ENCODE measurements at places on chromosomes 5 and 9.
A peak's percentile ranks its signal among the peaks of the same experiment; 100 is the strongest.

GRCh38 chr5:25006734-25007133, 362.0 kb upstream of the CDH10 start:
- no peaks in the 10 kb centered on the region for H3K4me1 ChIP-seq
- no peaks in the 10 kb centered on the region for H3K36me3 ChIP-seq
- no peak overlapping the region for H3K27ac ChIP-seq
- DNase-seq: peak; percentile 64

GRCh38 chr5:106451998-106452397, 1218.7 kb downstream of the EFNA5 start:
- H3K27ac ChIP-seq: no peak overlapping the region
- H3K36me3 ChIP-seq: no peaks in the 10 kb centered on the region
- H3K4me1 ChIP-seq: peaks cover 7% of the 10 kb centered on the region
- DNase-seq: no peak
- no peaks in the 10 kb centered on the region for H3K27me3 ChIP-seq

DNA sequence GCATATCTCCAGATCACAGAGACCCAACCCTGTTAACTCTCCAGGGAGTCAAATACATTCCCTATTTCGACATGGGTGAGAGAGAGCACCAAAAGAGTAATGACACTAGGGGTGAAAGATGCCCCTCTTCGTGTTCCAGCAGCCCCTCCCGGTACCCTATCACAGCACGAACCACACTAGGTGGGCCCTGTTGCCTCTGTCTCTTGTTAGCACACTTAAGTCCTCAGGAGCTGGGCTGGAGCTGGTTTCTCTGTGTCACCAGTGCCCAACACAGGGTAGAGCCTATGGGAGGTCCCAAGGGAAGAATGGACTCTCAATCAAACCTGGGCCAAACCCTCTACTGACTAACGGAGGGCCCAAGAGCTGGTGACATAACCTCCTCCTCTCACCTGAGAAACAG, 1.2 kb downstream of the CDK20 start:
- peaks cover under 1% of the 10 kb centered on the region for H3K36me3 ChIP-seq
- H3K4me1 ChIP-seq: peaks cover 6% of the 10 kb centered on the region
- DNase-seq: no peak
- no peaks in the 10 kb centered on the region for H3K27me3 ChIP-seq
- peak overlapping the region; percentile 73 for H3K4me3 ChIP-seq

DNA sequence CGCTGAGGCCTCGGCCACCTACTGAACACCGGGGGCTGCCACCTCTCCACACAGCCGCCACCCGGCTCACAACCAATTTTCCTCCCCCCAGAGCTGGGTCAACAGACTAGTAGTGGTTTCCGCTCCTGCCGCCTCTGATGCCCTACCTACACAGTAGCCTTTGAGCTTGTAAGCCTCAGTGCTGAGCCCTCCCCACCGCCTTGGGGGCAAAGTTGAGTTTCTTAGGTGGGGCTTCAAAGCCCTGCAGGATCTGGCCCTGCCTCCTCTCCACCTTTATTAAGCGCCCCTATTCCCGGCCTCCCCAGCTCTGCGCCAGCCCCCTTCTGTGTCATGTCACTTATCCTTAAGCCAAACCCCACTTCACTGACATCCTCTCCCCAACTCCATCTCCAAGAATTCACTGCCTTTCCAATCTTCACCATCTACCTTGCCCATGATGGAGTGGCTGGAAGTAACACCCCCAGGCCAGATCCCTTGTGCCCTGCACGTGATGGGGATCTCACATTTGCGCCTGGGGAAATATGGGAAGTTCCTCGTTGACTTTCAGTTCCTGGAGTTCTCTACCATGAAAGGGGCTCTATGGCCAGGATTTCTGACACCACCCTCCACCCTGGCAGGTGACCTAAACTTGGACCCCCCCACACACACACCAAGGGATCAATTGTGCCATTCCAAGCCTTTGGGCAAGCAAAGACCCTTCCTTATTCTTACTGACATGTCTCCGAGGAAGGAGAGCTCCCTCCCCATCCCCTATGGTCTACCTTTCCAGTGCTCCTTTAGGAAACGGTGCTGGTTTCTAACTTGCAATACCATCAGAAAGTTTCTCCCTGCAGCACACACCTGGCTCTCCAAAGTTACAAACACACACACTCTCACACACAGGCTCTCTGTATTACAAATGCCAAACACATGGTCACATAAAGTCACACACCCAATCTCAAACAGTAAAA, 2.7 kb upstream of the CNTFR start:
- no peaks in the 10 kb centered on the region for H3K4me1 ChIP-seq
- H3K27me3 ChIP-seq: peaks cover 68% of the 10 kb centered on the region
- H3K27ac ChIP-seq: no peak overlapping the region
- no peak for DNase-seq
- no peaks in the 10 kb centered on the region for H3K36me3 ChIP-seq

- no peaks in the 10 kb centered on the region for H3K36me3 ChIP-seq
- no peak overlapping the region for H3K4me3 ChIP-seq
- peaks cover 4% of the 10 kb centered on the region for H3K4me1 ChIP-seq
- H3K27ac ChIP-seq: peak overlapping the region; percentile 67
Observed at GRCh38 chr5:100444961-100445360, 90.2 kb upstream of the FAM174A start.

DNA sequence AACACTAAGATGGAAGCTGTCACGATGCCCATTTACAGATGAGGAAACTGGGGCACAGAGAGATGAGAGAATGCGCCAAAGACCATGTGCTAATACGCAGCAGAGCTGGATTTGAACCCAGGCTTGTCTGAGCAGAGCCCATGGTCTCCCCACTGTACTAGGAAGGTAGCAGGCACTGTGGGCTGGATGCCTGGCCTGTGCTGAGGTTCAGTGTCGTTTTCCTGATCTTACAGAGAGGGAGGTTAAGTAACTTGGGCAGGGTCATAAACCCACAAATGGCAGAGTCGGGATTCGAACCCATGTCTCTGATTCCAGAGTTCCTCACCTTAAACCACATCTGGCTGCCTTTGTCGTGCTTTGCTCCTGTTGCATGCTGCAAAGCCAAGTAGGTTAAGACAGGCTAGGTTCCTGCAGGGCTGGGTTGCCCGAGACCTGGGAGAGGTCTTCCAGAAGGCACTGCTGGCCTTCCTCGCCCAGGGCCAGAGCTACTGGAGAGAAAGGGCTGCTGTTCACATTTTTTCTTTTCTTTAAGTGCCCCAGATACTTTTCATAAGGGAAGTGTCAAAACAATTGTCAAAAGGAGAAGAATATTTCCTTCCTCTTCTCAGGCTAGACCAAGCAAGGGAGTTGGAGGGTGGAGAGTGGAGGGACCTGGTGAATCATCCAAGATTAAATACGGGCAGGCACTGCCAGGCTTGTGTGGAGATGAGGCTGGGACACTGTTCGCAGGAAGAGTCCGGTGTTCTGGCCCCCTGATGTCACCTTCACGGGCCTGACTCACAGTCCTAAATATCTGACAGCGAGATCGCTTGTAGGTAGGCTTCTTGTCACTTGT, 3.2 kb downstream of the NEK6 start:
- no peaks in the 10 kb centered on the region for H3K27me3 ChIP-seq
- H3K4me3 ChIP-seq: peak overlapping the region; percentile 46
- peaks cover 5% of the 10 kb centered on the region for H3K36me3 ChIP-seq
- peaks cover 72% of the 10 kb centered on the region for H3K4me1 ChIP-seq
- peak; percentile 75 for DNase-seq

GRCh38 chr5:135225856-135226560, 173.0 kb downstream of the MACROH2A1 start:
- H3K4me1 ChIP-seq: peaks cover 7% of the 10 kb centered on the region
- no peaks in the 10 kb centered on the region for H3K36me3 ChIP-seq
- no peak overlapping the region for H3K27ac ChIP-seq
- DNase-seq: no peak

- no peak for DNase-seq
- H3K27ac ChIP-seq: no peak overlapping the region
- peaks cover 14% of the 10 kb centered on the region for H3K27me3 ChIP-seq
- H3K4me1 ChIP-seq: peaks cover 14% of the 10 kb centered on the region
Observed at GRCh38 chr5:170596482-170597044, 92.7 kb downstream of the KCNIP1 start.

GRCh38 chr5:134503937-134504437, 21.5 kb upstream of the JADE2 start:
- H3K36me3 ChIP-seq: no peaks in the 10 kb centered on the region
- H3K4me1 ChIP-seq: peaks cover 20% of the 10 kb centered on the region
- DNase-seq: peak; percentile 31
- no peaks in the 10 kb centered on the region for H3K27me3 ChIP-seq

DNA sequence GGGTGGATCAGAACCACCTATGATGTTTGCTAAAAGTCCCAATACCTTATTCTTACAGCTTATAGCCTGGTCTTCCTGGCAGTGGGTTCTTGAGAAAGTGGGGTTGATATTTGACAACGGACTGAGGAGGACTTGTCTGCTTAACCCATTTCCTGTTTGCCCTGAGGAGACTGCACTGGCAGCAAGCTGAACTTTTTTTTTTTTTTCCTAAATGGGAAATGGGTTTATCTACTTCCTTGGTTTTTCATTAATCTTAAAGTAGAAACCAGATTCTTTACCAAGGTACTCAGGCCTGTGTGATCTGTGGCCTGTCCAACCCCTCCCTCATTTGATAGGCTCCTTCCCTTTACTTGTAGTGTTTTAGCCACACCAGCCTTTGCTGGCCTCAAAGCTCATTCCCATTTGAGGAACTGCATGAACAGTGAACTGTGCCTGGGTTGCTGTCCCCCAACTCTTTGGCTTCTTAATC, 47.1 kb downstream of the C9orf57 start:
- H3K4me1 ChIP-seq: no peaks in the 10 kb centered on the region
- H3K4me3 ChIP-seq: no peak overlapping the region
- DNase-seq: no peak

GRCh38 chr5:113293975-113294310, 140.8 kb downstream of the TSSK1B start:
- no peak for DNase-seq
- no peaks in the 10 kb centered on the region for H3K36me3 ChIP-seq
- H3K27ac ChIP-seq: peak overlapping the region; percentile 68
- peaks cover 14% of the 10 kb centered on the region for H3K4me1 ChIP-seq

- no peak overlapping the region for H3K4me3 ChIP-seq
- no peaks in the 10 kb centered on the region for H3K36me3 ChIP-seq
- no peak for DNase-seq
- H3K27me3 ChIP-seq: no peaks in the 10 kb centered on the region
- no peaks in the 10 kb centered on the region for H3K4me1 ChIP-seq
Observed at GRCh38 chr5:146662229-146662628, 146.2 kb upstream of the GPR151 start.

GRCh38 chr9:113486327-113486726, 22.8 kb downstream of the RGS3 start:
- no peak for DNase-seq
- peaks cover 19% of the 10 kb centered on the region for H3K4me1 ChIP-seq
- no peak overlapping the region for H3K4me3 ChIP-seq
- H3K27me3 ChIP-seq: no peaks in the 10 kb centered on the region

DNA sequence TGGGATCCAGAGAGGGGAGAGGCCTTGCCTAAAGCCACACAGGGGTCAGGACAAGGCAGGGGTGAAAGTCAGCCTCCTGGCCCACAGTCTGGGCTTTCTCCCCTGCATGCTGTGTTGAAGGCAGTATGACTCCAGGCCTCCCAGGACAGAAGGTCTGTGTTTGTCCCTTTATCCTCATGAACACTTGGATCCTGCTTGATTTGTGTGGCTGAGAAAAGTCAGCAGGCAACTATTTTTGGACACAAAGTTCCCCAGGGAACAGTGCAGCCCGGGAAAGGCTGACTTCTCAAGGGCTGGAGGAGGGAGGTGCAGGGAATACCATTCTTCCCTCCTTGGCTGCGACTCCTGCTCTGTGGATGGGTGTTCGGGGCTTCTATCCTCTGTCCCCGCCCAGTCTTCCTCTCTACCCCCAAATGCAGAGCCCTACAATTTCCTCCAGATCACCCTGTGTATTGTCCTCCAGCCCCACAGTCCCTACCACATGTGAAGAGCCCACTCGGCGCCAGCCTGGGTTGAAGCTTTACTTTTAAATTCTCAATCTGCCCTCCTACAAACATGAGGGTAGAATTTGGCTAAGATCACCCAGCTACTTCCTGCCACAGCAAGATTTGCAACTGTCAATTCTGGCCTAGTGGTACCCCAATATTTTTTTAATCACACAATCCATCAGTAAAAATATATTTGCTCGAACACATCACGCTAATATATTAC, 4.1 kb downstream of the AKNA start:
- peaks cover 5% of the 10 kb centered on the region for H3K36me3 ChIP-seq
- peaks cover 42% of the 10 kb centered on the region for H3K4me1 ChIP-seq
- H3K4me3 ChIP-seq: no peak overlapping the region
- no peak for DNase-seq
- H3K27ac ChIP-seq: no peak overlapping the region

GRCh38 chr5:56659971-56660370, 155.4 kb upstream of the MAP3K1 start:
- H3K36me3 ChIP-seq: no peaks in the 10 kb centered on the region
- no peaks in the 10 kb centered on the region for H3K4me1 ChIP-seq
- H3K27me3 ChIP-seq: peaks cover 7% of the 10 kb centered on the region
- DNase-seq: no peak
- H3K27ac ChIP-seq: no peak overlapping the region
- no peak overlapping the region for H3K4me3 ChIP-seq

DNA sequence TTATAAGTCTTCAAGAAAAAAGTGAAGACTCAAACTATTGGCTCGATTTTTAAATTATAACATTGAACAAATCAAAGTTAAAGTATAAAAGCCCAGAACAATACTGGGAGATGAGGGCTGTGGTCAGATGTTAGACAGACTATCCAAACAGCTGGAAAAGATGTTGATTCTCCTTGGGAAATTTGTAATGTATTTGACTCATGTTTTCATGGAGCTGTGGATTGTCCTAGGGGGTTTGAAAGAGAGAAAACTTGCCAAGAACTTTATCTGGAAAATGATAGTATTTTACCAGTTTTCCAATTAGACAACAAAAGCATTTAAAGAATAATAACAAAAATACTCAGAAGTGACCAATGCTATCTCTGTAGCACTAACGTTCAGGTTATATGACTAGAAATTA, 339.2 kb downstream of the ARL15 start:
- H3K4me3 ChIP-seq: no peak overlapping the region

GRCh38 chr5:31364881-31365636, 166.8 kb downstream of the DROSHA start:
- DNase-seq: peak; percentile 84
- H3K4me3 ChIP-seq: no peak overlapping the region
- H3K4me1 ChIP-seq: peaks cover 36% of the 10 kb centered on the region
- H3K36me3 ChIP-seq: no peaks in the 10 kb centered on the region
- H3K27me3 ChIP-seq: no peaks in the 10 kb centered on the region

- peaks cover 10% of the 10 kb centered on the region for H3K4me1 ChIP-seq
- H3K4me3 ChIP-seq: no peak overlapping the region
- DNase-seq: peak; percentile 75
- no peak overlapping the region for H3K27ac ChIP-seq
Observed at GRCh38 chr9:16680975-16681651, 189.4 kb downstream of the BNC2 start.

- no peak overlapping the region for H3K27ac ChIP-seq
- DNase-seq: peak; percentile 26
- no peak overlapping the region for H3K4me3 ChIP-seq
- H3K4me1 ChIP-seq: peaks cover 2% of the 10 kb centered on the region
- no peaks in the 10 kb centered on the region for H3K27me3 ChIP-seq
Observed at GRCh38 chr5:33755231-33755630, 136.6 kb downstream of the ADAMTS12 start.

DNA sequence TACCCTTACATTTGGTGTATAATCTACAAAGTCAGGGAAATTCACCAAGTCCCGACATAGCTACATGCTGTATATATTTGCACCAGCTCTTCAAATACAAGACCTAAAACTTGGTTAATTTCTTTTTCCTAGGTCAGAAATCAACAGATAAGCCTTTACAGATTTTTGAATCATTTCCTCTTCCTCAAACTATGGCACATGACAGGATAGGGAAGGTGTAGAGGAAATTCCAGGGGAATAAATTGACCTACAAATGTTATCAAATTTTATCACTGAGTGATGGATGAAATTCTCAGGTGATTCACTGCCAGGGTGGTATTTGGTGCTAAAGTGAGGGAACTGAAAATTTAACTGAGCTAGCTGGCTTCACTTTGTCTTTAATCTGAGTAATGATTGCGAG, 360.0 kb downstream of the BNC2 start:
- H3K27me3 ChIP-seq: no peaks in the 10 kb centered on the region
- peak overlapping the region; percentile 14 for H3K27ac ChIP-seq
- H3K4me1 ChIP-seq: peaks cover 29% of the 10 kb centered on the region
- H3K36me3 ChIP-seq: no peaks in the 10 kb centered on the region
- H3K4me3 ChIP-seq: no peak overlapping the region

Data from astrocyte (in vitro differentiated cells and primary cell).